CD4-positive, alpha-beta T cell treated with Interleukin-4 for 4 hours (primary cell): ENCODE measurements at places on chromosomes 4 and X.

GRCh38 chr4:13597141-13597540 is 30.4 kb downstream of the BOD1L1 start:
- DNase-seq: no peak

DNA sequence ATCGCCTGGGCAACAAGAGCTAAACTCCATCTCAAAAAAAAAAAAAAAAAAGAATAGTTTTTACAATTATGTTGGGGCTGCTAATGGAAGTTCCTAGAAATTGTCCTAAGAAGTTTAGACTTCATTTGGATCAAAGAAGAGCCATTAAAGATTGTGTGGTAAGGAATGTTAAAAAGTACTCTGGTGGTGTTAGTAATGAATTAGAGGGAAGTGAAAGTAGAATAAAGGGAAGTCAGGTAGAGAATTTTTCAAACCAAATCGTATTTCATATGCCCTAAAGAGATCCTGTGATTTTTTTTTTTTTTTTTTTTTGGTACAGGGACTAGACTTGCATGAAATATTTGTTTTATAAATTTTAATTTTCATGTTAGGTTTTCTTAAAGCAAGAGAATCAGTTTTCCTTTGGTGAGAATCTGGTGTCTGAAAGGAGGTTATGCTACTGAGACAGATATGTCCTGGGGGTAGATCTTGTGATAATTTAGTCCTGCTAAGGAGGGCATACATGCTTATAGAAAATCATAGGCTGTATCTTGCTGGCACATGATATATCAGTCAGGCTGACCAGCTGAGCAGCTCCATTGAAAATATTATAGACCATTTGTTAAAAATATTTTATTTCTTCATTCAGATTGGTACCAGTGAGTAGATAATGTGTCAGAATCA is 10.7 kb downstream of the SEC24B start:
- no peak for DNase-seq

GRCh38 chrX:2546496-2546895 is 45.7 kb upstream of the DHRSX start:
- DNase-seq: no peak

- DNase-seq: no peak
These were observed 102.5 kb upstream of the SPANXN4 start for GRCh38 chrX:142923201-142923600.

DNA sequence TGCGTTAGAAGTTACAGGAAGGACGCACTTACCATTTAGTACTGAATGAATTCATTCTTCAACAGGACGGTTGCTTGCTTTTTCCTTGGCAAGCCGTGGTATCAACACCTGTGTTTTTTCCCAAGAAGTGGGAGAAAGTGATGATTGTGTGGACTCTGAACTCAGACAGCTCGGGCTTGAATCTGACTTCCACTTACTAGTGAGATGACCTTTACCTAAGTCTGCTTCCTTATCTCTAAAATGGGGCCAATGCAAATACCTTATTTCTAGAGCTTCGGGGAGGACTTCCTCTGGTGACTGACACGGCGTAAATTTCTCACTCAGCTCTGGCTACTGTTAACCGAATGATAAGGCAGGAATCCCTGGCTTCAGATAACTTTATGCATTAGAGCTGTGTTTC is 146.8 kb upstream of the RBPJ start:
- DNase-seq: no peak

GRCh38 chrX:28010875-28011274 is 29.6 kb upstream of the DCAF8L1 start:
- DNase-seq: no peak

DNA sequence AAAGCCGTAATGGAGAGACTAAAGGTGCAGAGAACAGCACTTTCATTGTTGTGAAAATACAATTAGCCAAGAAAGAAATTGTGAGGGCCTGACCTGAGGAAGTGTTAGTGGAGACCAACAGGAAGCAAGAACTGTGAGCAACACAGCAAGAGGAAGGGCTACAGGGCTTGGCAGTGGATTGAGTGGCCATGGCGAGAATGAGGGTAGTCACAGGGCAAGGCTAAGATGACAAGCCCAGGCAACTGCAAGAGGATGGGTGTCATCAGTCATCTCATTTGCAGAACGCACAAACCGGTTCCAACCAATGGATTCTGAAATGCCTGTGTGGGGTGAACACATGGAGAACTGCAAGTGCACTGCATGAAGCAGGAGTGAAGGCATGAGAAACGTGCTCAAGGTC is 3.6 kb downstream of the SLC10A6 start:
- DNase-seq: no peak

DNA sequence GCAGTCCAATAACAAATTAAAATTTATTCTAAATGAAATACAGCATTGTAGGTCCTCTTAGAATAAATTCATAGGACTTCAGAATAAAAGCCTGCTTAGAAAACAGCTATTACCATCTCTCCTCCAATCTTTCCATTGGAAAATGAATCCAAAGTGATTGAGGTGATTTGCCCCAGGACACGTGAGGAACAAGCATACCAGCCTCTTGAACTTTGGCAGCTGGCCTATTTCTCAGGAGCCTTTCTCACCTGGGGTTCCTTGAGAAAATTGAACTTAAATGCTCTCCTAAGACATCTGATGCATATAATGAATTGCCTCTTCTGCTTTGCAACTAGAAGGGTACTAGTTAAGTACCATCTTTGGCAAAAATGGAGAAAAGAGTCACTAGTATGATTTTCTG is 13.5 kb downstream of the ARHGAP24 start:
- no peak for DNase-seq

GRCh38 chrX:32421266-32421665 is 790.1 kb downstream of the DMD start:
- DNase-seq: no peak

- DNase-seq: no peak
These were observed 18.5 kb downstream of the ZCCHC18 start for GRCh38 chrX:104130808-104131207.

DNA sequence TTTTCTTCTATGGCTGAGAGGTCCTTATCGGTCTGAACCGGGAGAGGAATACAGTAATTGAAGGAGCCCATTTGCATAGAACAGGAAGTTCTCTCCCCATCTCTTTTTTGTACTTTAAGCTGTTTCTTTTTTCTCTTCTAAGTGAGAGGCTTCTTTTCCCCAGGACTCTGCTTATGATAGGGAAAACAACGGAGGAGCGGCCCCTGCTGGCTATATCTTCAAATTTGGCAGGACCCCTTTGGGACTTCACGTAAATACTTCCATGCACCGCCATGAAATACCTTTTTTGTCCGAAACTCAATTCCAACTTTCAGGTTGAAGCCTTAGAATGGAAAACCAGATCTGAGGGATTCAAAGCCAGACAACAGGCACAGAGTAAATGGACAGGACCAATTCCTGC is 1153.0 kb upstream of the INTU start:
- no peak for DNase-seq

- DNase-seq: no peak
These were observed 2.3 kb downstream of the TBL1X start for GRCh38 chrX:9467146-9467545.

DNA sequence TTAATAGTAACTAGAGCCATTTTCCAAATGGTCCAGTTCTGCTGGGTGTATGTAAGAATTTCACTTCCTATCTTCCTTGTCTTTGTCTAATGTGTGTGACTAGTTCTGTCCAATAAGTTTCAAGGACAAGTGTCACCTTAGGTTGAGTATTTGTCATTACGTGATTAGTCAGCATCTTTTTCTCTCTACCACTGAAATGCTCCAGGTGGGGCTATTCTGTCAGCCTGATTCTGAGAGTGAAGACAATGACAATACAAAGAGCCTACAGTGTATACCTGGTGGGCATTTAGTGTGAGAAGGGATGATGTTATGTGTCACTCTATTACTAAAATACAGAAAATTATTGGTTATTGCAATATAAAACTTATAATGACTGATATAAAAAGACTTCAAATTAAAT is 876.3 kb downstream of the C4orf33 start:
- no peak for DNase-seq

- no peak for DNase-seq
These were observed 1409.9 kb upstream of the PCDH7 start for GRCh38 chr4:29310252-29310651.

DNA sequence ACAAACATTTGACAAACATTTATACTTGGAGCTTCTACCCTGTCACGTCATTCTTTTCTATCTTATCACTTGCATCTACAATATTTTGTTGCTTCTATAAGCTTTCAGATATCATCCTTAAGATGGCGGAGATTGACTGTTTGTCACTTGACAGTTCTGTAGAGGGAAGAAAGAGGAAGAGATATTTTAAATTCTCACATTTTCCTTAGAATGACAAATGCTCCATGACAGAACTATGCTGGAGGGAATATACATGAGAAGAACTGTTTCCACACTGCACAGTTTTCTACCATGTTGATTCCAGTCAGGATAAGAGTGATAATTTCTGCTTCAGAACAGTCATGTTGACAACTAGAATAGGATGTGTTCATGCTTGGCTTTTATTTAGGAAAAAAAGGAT is 29.7 kb downstream of the FAM133A start:
- no peak for DNase-seq

DNA sequence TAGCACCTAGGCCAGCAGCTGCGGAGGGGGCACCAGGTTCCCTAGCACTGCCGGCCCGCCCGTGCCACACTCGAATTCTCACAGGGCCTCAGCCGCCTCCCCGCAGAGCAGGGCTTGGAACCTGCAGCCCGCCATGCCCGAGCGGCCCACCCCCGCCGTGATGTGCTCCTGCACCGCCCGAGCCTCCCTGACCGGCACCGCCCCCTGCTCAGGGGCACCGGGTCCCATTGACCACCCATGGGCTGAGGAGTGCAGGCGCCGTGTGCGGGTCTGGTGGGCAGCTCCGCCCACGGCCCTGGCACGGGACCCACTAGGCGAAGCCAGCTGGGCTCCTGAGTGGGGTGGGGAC is 35.4 kb upstream of the ENPP6 start:
- DNase-seq: no peak

- no peak for DNase-seq
These were observed 300.8 kb downstream of the ADGRL3 start for GRCh38 chr4:61500883-61501282.

GRCh38 chr4:83389037-83389720 is 54.5 kb upstream of the HPSE start:
- no peak for DNase-seq

- no peak for DNase-seq
These were observed at the start of gene ADH1C for GRCh38 chr4:99352602-99353537. TSS of gene ADH1C (minus strand) at chr4:99352746. CDS start at chr4:99352675, 71 bp downstream.

DNA sequence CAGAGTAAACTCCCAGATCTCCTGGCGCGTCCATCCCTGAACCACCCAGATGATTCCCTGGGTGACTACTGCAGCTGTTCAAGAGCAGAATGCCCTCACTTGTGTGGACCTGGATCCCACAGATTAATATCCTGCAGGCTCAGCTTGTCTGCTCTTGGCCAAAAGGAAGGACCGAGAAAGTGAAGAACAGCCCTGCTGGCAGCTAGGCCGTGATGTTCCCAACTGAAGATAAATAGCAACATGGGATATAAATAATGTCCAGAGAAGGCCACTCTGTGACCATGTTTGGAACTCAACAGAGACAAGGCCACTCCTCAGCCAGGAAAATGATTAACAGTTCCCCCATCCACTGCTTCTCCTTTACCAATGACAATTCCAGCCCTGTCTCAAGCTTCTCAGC is 21.5 kb downstream of the SUPT20HL2 start:
- no peak for DNase-seq

DNA sequence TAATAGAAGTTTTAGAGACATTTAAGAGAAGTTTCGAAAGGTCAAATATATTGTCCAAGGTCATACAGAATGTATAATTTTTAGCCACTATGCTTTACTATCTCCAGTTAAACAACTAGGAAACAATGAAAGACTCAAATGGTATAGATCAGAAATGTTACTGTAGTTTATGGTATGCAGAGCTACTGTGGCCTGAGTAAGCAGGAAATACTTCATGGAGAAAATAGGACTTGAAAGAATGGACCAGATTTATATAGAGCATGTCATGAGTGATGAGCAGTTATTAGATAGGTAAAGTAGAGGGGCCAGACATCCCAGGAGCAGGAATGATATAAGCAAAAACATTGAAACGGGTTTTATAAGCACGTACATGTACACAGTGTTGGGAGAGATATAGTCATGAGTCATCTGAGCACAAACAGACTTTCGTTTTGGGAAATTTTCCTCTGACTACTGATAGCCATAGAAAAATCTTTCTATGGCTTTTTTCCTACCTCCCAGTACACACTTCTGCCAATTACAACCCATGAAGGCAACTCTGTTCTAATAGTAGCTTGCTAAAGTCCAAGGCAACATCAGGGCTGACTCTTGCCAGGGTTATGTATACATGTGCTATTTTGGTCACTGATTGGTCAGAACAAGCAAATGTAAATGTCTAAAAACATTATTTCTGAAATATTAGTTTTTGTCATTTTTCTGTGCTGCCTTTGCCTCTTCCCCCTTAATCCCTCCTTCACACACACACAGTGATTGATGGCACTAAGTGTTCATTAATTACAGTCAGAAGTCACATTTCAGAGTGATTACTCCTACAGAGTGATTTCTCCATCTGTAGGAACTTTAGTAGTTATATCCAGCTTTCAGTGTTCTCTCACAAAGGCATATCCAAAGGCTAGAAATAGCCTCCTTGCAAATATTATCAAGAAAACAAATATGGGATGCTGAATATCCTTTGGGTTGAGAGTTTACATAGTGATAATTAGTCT is 198.7 kb downstream of the ENOX2 start:
- DNase-seq: no peak

DNA sequence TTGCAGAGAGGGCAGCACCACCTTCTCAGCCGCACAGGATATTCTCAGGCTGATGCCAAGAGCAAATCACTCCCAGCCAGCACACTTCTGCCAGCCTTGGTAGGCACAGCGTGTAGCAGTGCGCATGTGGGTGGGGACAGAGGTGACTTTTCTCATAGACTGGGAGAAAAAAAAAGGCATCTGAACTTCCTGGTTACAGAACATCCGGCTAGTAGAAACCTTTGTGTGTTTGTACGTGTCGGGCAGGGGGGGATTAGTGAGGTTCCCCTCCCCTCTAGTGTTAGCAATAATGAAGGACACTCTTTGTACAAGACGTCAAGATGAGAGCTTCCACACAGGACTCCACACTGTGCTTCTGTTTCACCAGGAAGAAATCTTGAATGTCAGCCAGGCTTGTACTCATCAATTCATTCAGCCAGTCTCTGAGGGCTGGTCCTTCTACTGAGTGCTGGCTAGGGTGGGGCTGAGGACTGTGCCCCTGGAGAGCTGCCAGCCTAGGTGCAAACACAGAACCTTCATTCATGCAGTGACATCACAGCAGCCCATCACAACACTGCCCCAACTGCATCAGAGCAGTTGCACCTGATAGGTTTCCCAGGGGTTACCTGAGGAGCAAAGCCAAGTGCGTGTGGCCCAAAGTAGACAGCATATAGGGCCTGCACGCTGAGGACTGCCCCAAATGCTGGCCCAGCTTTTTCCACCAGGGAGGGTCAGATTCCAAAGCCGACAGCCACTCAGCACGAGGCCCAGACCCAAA is 34.7 kb downstream of the SLC25A5 start:
- DNase-seq: peak; percentile 38

GRCh38 chr4:112898357-112899141 is 150.9 kb upstream of the ANK2 start:
- DNase-seq: no peak
